ENCODE measurements at places on chromosomes 6 and 20.

GRCh38 chr6:53811746-53812145 is 16.9 kb downstream of the LRRC1 start:
- DNase-seq = no peak

DNA sequence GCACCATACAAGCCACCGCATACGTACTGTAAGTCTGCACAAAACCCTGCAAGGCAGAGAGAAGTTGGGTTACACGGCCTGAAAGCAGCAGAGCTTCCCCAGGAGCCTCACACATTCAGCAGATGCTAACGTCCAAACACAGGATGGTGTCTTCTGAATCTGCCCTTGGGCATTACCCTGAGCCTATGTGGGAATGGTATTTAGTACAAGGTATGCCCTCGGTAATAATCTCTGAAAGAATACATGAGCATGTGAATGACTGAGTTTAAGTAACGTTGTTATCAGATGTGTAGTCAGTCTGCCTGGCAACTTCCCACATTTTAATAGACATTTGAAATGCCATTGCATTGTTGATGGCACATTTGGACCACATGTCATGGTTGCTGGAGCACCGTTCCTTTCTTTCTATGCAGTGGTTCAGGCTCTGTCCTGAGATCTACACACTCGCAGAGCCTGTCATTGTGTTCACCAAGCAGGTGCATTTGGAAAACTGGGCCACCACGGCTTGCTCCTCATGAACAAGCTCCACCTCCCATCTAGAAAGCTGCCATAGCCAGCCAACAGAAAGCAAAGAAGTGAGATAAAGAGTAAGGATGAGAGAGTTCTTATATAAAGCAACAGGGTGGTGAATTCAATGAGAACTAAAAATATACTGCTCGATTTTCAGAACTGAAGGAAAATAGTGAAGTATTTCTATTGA is 136.5 kb upstream of the GGTLC1 start:
- no peak for DNase-seq

GRCh38 chr6:42313038-42313437 is 95.4 kb upstream of the MRPS10 start:
- DNase-seq = no peak

- no peak for DNase-seq
These were observed 38.7 kb downstream of the GTF2H5 start for GRCh38 chr6:158206740-158207421.

GRCh38 chr6:3664625-3665041 is 86.9 kb downstream of the PXDC1 start:
- DNase-seq = no peak

GRCh38 chr6:169425628-169426370 is 172.2 kb upstream of the THBS2 start:
- no peak for DNase-seq

- no peak for DNase-seq
These were observed 119.7 kb downstream of the SH3BGRL2 start for GRCh38 chr6:79750806-79751205.

DNA sequence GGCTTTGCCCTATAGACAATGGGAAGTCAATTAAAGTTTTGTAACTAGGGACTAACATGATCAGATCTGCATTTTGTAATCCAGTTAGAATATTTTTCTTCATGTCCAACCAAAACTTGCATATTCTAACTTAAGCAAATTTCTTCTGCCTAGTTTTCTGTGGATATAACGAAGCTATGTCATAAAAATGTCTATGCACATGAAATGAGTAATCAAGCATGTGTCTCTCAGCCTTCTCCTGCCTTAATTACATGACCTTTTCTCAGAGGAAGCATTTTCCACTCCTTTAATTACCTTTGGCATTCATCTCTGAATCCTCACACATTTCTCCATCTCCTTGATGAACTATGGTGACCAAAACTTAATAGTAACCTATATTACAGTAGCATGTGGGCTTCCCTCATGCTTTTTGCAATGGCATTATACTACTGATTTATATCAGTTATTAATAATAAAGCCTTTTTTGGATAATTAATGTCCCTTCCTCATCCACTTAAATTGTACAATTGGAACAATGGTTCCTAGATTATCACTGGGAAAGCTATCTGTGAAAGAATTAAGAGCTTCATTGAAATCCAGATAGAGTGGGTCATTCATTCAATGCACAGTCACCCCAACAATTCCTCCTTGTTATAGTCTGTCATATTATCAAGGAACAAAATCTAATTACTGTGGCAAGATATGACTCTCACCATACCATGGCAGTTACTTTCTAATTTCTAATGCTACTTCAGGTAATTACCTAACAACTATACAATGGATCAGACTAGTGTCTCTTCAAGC is 19.1 kb upstream of the FBXO9 start:
- no peak for DNase-seq

GRCh38 chr6:165744555-165745228 is 81.7 kb upstream of the PDE10A start:
- DNase-seq = no peak

GRCh38 chr20:49187851-49188641 is at the start of gene STAU1:
TSS of gene STAU1 (minus strand) at chr20:49188334. CDS start at chr20:49166201, 22,133 bp downstream.
- DNase-seq = peak; percentile 88

- DNase-seq = no peak
These were observed 31.2 kb downstream of the SNAI1 start for GRCh38 chr20:50013976-50014375.

DNA sequence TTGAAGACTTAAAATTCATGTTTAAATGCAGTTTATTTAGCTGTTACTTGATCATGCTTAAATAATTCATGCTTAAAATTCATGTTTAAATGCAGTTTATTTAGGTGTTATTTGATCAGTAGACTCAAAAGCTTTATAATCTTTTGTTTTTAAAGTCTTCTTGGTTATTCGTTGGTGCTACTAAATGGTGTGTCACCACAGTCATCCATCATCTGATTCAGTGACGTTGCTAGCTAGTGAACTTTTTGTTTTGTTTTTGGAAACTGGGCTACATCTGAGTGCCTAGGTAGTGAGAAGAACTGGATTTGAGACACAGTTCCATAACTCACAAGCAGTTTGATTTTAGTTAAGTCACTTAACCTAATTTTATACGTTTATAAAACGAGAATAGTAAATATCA is 20.9 kb downstream of the SCAF8 start:
- DNase-seq = no peak

GRCh38 chr6:124066946-124067552 is 263.4 kb downstream of the NKAIN2 start:
- no peak for DNase-seq

GRCh38 chr6:52186075-52186474 is at the start of gene IL17A:
TSS of gene IL17A (plus strand) at chr6:52186375. CDS start at chr6:52186432, 57 bp downstream.
- DNase-seq = no peak

- no peak for DNase-seq
These were observed 101.7 kb upstream of the SPACA1 start for GRCh38 chr6:87945966-87946365.

DNA sequence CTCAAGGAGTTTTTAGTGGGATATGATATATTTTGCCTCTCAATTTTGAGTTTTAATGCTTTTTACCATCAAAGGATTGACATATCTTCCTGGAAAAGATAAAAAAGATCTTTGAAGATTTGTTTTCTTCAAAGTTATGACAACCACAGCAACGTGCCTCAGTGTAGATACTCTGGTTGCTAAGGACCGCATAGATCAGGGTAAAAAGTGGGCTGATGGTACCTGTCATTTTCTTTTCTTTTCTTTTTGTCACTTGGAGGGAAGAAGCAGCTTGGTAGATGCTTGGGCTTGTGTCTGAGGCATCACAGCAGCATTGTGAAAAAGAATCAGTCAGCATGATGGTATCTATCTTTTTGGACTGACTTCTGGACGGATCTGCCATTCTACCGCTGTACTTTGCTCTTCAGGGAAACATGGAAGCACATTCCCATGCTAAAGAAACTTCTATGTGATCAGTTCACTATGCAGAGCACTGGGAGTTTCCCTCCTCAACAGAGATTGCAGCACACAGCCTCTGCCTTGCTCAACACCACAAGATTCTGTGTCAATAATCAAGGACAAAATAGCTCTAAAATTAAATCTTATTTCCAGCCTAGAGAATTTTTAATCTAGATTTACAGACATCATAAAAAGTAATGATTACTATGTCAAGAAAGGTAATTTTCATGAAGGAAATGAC is 54.8 kb upstream of the SGK1 start:
- no peak for DNase-seq

DNA sequence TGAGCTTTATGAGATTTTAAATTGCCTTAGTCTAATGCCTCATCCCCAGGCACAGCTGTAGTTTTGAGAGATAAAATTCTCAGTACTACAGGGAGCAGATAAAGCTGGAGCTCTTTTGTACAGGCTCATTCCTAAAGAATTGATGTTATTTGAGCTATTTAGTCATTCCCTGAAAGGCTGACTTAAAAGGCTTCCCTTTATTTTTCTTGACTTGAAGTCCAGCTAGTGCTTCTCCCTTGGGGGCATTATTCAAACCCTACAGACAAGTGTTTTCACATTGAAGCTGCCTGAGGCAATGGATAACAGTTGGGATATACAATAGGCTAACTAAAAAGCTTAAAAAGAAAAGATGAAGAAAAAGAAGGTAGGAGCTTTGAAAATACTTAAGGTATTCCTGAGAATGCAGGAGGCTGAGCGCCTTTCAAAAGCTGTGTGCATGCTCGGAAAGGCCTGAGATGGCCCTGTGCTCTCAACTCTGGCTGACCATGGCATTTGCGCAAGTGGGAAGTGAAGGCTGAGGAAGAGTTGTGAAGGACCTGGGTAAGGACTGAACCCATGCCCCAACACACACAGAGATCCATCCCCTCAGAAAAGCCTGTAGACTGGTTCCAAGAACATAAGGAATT is 315.1 kb downstream of the SMOC2 start:
- DNase-seq = no peak

DNA sequence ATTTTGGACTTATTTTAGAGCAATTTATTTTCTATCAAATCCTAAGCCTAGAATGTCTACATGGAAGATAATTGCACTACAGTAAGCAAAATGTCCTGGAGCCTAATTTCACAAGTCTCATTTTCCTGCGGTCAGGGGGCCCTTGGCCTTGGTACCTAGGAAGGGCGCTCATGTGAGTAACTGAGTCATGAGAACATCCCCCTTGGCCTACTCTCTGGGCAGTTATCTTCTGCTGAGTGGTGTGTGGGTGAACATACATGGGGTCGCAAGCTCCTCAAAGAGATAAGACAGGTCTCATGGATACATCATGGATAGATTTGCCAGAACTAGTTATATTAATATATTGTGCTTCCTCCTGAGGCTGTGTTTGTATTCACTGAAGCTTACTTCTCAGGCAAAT is 211.2 kb upstream of the MARCKS start:
- DNase-seq = no peak

- DNase-seq = no peak
These were observed 85.7 kb downstream of the HIVEP1 start for GRCh38 chr6:12097791-12098190.

DNA sequence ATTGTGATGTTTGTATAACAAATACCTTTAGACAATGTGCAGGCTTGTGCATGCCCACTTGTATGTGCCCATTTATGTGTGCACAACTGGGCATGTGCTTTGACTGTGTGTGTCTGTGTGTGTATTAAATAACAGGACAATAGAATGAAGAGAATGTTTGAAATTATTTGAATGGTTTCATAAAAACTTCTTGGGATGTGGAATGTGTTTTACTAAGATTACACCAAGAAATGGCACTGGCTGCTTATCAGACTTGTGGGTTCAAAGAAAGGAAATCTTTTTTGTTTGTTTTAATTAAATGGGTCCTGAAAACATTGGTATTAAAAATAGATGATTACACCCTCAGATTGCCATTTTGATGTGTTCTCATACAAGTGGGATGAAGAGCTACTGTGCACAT is 191.6 kb upstream of the CCN2 start:
- no peak for DNase-seq

GRCh38 chr20:51678026-51678697 is 90.0 kb downstream of the ATP9A start:
- DNase-seq = no peak

- no peak for DNase-seq
These were observed 97.8 kb upstream of the HDAC2 start for GRCh38 chr6:114068771-114069170.

- DNase-seq = no peak
These were observed 83.3 kb downstream of the MTFR2 start for GRCh38 chr6:136166815-136167214.
